ENCODE measurements at places on chromosomes 1 and 21.

- no peak for DNase-seq
Observed at GRCh38 chr1:246106342-246106763, 400.7 kb downstream of the SMYD3 start.

- no peak for DNase-seq
Observed at GRCh38 chr1:216416488-216416887, 6.8 kb downstream of the USH2A start.

- DNase-seq = no peak
Observed at GRCh38 chr1:10724052-10724494, 72.4 kb downstream of the CASZ1 start.

DNA sequence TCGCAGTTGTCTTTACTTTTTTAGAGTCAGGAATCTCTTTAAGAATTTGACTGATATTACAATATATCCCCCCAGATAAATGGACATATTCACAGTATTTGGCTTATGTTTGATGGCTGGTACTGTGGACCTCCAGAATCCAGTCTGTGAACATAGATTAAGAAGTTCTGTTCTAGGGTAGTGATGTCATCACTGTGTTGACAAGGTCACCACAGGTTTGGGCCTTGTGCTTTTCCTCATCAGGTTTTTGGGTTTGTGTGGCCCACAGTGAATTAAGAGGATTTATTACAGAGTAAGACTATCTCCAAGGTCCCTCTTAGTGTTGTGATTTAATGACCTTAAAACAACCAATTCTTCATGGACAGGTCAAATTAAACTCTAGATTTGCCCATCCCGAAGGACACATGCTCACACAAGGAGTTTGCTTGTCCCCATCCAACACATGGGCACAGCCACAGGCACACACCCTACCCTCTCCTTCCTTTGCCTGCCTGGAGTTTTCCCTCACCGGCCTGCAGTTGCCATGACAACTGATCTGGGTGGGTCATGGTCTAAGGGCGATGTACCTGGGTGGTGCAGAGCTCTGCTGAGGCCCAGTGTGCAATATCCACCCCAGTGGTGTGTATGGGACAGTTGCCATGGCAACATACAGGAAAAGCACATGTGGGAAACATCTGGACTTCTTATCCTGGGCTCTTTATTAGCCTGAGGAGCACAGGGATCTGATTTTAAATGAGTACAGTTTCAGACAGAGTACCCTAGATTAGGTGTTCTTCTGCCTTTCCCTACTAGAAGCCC, 98.6 kb downstream of the NAV1 start:
- DNase-seq = no peak

GRCh38 chr1:211613108-211613947, 34.4 kb upstream of the SLC30A1 start:
- no peak for DNase-seq

- no peak for DNase-seq
Observed at GRCh38 chr1:203778789-203779188, 13.8 kb downstream of the LAX1 start.

GRCh38 chr1:160143695-160144094, 7.7 kb upstream of the ATP1A4 start:
- no peak for DNase-seq

GRCh38 chr21:35503671-35504070, 454.6 kb upstream of the RUNX1 start:
- DNase-seq = no peak

- DNase-seq = no peak
Observed at GRCh38 chr1:9363061-9363471, 70.4 kb downstream of the SPSB1 start.

DNA sequence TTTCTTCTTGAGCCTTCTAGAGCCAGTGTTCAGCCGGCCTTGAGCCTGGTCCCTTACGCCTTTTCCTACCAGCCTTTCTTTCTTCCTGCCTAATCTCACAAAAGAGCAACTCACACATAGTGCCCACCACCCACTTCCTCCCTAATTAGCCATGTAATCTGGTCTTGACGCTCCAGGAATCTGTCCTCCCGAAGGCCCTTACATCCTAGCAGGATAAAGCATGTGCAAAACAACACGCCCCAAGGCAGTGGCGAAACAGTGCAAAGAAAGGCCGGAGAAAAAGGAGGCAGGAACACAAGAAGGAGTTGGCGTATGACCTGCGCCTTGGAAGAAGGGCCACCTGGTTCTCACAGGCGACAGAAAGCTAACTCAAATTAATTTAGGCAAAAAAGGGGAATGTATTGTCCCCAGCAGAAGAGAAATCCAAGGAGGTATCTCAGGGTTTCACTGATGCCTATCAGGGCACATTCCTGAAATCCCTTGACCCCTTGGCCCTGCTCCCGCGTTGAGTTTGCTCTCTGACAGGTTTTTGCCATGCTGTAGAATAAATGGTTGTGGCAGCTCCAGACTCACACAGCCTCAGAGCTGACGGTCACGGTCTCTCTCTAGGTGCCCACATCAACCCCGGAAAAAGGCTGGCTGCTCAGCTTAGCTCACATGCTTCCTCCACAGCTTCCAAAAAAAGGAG, 79.0 kb downstream of the ZNF281 start:
- DNase-seq = no peak

DNA sequence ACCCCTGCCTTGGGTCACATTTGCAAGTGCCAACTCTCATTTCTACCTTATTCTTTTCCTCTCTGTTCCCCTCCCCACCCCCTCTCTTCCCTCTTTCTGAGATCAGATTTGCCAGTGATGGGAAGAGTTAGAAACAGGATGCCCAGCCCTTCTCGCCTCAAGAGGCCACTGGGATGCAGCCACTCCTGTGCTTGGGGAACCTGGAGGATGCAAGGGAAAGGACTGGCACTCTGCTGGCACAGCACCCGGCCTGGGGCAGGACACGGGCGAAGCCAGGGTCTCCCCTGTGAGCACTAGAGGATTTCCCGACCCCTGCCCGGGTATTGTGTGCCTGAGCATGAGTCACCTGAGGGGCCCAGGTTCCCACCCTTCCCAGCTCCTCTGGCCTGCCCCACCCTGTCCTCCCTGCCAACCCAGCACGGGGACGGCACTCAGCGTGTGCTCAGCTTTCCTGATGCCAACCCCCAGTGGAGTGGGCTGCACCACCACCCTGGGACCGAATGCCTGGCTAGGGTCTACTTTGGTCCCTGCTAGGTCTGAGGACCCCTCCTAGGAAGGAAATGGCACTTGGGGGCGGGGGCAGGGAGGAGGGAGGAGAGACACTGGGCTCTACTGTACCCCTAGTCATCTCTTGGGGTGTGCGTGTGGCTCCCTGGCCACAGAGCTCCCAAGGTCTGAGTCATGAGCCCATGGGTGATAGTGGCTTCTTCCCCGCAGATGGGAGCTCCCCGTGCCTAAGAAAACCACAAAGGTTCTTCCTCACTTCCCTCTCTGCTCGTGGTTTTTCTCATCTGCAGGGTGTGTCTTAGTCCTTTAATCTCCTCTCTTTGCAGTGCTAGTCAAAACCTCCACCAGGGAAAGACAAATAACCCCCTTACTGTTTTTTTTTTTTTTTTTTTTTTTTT, 12.4 kb downstream of the LMNA start:
- DNase-seq = no peak

DNA sequence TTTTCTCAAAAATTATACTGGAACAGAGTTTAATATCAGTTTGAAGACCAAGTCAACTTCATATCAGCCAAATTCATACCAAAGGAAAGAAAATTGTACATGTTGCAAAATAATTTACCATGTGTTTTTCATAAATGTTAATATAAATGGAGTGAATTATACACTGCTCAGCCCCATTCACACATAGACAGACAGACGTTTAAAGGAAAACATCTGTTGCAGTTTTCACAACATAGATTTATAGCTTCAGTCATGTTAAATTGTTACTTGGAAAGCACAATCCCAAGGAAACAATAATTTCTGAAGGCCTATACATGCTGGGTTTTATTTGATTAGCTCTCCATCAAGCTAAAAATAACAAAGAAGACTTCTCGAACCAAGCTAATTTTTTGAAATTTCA, 27.8 kb upstream of the HYI start:
- DNase-seq = no peak

DNA sequence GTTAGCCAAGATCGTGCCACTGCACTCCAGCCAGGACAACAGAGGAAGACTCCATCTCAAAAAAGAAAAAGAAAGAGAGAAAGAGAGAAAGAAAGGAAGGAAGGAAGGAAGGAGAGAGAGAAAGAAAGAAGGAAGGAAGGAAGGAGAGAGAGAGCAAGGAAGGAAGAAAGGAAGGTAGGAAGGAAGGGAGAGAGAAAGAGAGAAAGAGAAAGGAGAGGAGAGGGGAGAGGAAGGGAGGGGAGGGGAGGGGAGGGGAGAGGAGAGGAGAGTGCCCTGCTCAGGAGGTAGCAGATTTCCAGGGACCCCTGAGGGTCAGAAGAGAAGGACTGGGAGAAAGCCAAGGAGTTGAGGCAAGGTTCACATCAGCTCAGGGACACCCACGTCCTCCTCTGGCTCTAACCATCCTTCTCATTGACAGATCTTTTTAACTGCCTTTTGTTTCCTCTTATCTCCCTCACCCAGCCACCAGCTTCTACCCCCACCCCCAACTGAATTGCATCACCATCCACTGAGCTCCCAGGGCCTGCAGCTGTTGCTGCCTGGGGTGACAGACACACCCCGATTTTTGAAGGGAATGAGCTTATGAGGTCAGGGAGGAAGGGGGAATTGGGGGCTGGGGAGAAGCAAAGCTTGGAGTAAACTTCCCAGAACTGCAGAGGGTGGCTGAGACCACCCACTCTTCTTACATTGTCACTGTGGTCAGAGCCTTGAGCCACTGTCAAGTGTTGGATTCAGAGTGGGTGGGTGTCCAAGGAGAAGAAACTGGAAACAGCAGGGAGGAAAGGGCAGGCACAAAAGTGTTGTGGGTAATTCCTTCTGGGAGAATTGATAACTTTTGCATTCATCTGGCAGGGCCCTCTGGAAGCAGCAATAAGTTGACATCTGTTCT, 91.6 kb downstream of the GLUL start:
- no peak for DNase-seq

- DNase-seq = no peak
Observed at GRCh38 chr1:228006034-228006785, 588 bp upstream of the WNT3A start.

- DNase-seq = no peak
Observed at GRCh38 chr1:22754106-22754768, 43.6 kb downstream of the EPHB2 start.

DNA sequence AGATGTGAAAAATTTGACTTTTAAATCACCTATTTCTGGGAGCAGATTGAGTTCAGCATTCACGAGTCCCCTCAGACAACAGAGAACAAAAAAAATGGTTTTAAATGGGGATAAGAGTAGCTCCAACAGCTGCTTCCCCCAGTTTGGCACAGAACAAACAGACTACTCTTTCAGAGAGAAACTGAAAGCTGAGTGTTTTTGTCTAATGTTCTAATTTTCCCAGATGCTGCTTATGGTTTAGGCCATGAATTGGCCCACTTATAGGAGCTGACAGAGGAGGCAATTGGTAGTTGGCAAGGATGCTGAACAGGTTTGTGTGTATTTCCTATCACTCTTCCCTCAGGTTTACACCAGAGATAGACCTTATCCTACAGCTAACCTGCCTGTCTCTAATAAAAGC, 1637.4 kb upstream of the PRMT6 start:
- DNase-seq = no peak

DNA sequence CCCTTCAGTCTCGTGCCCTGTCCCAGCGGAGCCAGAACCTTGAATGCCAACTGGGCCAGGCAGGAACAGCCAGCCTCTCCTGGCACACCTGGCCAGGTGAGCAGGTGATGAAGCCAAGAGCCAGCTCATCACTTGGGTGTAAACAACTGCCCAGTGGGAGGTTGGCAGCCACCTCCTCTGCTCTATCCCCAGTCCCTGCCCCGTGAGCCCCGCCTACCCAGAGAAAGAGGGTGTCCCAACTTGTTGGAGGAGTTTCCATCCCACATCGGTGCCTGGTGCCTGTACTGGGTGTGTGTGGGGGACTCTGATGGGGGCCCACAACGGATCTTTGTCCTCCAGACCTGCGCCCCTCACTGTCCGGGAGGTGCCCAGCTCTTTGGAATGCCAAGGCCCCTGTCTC, 17.8 kb upstream of the FAM131C start:
- no peak for DNase-seq

DNA sequence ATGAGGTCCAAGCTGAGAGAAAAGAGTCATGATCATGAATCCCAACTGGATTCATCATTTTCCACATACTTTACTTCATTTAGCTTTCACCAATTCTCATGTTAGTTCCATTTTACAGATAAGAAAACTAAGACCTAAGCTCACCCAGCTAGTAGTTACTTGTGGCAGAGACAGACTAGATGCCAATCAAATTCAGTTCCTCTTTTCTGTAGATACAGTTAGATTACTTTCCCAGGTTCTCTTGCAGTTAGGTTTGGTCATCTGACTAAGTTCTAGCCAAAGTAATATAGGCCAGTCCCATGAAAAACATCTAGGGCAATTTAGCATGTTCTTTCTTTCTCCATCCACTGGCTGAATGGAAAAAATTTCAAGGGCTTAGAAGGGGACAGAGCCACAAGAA, 8.9 kb upstream of the KCND3 start:
- no peak for DNase-seq

- no peak for DNase-seq
Observed at GRCh38 chr1:164991763-164992314, 364.7 kb downstream of the LMX1A start.

DNA sequence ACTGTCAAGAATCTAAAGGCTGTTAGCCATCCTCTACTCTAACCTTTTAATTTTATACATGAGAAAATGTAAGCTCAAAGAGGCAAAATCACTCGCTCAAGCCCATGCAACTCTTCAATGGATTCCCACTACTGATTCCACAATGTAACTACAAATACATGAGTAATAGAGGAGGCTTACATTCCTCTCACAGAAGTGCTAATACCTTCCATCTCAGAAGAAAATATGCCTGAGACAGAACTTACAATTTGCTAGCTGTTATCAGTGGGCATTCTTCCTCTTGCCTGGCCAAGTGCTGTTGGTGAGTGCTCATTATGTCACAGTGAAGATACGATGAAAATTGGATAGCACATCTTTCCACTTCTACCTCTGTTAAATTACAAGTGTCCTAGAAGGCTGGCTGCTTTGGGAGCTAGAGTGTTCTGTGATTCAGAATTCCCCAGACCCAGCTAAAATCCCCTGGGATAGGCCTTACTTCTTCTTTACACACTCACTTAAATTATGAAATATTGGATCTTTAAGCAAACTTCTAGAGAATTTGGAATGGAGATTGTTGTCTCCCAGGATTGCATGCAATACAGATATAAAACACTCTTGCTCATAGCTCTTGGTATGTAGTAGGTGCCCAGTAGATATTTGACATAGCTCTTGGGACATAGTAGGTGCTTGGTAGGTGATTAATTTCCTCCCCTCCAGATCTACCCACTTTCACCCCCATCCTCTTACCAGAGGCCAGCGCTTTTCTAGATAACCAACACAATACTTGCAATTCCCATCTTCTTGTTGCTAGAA, 24.1 kb downstream of the BCL9 start:
- no peak for DNase-seq

GRCh38 chr21:38544661-38545060, 46.4 kb upstream of the ERG start:
- no peak for DNase-seq

DNA sequence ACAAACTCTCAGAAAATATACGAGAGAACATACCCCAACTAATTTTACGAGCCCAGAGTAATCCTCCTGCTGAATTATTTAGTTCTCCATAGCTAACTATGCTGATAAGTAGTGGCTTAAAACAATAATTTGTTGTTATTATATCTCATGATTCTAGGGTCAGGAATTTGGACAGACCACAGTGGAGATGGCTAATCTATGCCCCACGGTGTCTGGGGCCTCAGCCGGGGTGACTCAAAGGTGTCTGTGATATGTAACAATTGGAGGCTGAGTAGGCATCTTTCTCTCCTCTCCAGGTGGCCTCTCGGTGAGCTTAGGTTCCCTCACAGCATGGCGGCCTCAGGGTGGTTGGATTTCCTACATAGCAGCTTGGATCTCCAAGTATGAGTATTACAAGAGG, 35.4 kb upstream of the FOXO6 start:
- DNase-seq = no peak

GRCh38 chr21:37553078-37553481, 186.5 kb downstream of the DYRK1A start:
- no peak for DNase-seq

Data from NCI-H774 (cell line).